ENCODE measurements at places on chromosomes 1 and 21.

DNA sequence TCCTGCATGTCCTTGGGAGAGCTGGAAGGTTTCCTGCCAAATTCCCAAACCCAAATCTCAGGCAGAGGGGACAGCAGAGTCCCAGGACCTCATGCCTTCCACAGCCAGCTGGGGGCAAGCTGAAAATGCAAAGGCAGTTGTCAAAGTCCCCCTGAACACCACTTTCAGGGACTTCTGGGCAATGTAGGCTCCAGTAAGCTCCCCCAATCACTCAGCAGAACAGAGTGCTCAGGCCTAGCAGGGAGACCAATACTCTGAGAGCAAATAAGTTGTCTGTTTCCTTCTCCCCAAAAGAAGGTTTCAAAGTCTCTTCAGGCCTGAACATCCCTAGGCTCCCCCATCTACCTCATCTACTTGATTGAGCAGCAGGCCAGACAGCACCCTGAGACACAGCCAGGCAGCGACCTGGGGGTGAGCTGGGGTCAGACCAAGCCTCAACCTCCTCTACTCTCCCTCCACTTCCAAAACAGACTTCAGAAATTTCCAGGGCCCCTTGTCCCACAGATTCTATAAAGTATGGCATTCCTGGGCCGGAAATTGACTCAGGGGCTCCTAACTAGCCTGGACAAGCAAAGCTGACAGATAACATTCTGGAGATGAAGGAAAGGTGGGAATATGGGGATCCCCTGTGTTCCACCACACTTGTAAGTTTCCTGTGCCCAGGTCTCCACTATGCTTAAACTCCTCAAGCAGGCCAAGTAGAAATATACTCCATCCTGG is 1.9 kb downstream of the SLC9A1 start:
- no peak for DNase-seq

DNA sequence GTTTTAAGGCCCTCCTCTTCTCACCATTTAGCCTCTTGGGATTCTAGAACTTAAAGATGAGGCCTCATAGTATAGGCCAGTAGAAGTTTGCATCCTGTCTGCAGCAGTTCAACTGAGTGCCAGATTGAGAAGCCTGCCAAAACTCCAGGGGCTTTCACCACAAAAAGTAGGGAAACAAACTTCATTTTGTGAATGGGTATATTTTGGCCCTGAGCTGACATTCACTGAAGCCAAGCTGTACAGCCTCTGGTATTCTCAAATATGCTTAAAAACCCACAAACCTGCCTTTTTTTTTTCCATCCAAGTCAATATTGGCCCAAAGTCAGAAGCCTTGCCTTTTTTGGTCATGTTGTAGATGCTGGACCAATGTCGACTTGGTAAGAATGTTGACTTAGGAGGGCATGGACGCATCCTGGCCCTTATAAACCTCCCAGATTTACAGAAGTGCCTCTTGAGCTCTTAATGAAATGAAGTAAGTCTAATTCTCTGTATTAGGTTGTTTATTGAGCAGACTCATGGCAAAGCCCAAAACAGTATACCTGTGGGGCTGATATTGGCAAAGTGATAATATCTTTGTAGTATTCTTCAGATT is 337.5 kb downstream of the CHRM3 start:
- no peak for DNase-seq

DNA sequence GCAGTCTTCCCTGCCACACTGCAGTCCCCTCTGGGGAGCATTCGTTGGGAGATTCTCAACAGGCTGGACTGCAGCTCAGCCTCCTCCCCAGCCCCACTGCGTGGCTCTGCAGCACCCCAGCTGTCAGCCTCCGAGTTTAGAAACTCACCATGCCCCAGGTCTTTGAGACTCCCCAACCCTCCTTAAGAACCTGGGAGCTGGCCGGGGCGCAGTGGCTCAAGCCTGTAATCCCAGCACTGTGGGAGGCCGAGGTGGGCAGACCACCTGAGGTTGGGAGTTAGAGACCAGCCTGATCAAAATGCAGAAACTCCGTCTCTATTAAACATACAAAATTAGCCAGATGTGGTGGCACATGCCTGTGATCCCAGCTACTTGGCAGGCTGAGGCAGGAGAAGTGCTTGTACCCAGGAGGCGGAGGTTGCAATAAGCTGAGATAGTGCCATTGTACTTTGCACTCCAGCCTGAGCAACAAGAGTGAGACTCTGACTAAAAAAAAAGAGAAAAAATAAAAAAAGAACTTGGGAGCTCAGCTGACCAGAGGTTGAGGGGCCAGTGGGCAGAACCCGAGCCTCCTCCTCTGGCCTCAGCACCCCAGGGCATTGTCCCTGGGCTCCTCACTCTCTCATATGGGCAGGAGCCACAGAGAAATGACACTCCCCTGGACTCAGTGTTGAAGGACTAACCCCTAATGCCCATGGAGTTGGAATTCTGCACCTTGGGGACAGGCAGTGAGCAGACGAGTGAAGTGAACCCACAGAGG is 5.6 kb downstream of the OLIG2 start:
- no peak for DNase-seq

GRCh38 chr21:45047257-45047656 is 27.1 kb upstream of the ADARB1 start:
- no peak for DNase-seq

- no peak for DNase-seq
Observed at GRCh38 chr1:225572422-225572821, 80.5 kb downstream of the ENAH start.

- DNase-seq, result no peak
Observed at GRCh38 chr1:37041483-37041882, 7.2 kb upstream of the GRIK3 start.

DNA sequence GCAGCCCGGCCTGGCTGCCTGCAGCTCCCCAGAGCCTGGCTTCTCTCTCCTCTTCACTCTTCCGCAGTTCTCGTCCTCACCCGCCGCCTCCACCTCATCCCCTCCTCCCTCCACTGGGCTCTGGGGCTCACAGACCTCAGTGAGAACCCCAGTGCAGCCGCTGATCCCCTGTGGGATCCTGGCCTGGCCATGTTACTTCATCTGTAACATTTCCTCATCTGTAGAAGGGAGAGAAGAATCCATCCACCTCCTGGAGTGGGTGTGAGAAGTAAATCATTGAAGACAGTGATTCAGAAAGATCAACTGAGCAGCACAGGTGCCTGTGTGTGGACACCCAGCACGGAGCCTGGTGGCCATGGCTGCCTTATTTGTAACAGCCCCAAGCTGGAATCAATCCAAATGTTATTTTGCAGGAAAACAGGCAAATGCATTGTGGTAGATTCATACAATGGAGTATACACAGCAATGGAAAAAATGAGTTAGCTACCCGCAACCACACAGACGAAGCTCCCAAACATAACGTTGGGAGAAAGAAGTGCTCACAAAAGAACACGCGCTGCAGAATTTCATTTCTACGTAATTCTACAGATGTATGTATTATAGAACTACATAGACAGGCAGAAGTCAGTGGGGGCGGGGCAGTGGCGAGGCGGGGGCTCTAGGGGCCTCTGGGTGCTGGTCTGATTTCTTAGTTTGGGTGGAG is 8.7 kb downstream of the LAPTM5 start:
- no peak for DNase-seq

- DNase-seq, result no peak
Observed at GRCh38 chr1:171366085-171366484, 52.1 kb downstream of the FMO4 start.

GRCh38 chr1:67811781-67812180 is 21.5 kb downstream of the GNG12 start:
- no peak for DNase-seq

- DNase-seq, result no peak
Observed at GRCh38 chr1:119748040-119748439, 20.7 kb downstream of the HMGCS2 start.

DNA sequence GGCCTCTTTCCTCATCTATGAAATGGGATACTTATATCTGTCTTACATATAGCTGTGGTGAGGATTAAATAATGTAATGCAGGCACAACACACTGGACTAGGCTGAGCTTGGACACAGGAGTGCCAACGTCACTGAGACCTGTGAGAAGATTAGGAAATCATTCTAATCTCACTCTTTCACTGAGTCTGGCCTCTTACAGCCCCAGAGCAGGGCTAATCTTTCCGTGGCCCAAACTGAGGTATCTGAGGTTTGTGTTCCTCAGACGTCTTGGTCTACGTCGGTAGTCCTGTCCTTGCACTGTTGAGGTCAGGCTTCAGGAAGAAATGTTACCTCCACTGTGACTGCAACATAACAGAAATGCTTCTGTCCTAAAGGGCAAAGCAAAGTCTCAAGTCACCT is 22.6 kb upstream of the A3GALT2 start:
- DNase-seq, result no peak

- DNase-seq, result no peak
Observed at GRCh38 chr1:185215911-185216310, 58.9 kb downstream of the SWT1 start.

DNA sequence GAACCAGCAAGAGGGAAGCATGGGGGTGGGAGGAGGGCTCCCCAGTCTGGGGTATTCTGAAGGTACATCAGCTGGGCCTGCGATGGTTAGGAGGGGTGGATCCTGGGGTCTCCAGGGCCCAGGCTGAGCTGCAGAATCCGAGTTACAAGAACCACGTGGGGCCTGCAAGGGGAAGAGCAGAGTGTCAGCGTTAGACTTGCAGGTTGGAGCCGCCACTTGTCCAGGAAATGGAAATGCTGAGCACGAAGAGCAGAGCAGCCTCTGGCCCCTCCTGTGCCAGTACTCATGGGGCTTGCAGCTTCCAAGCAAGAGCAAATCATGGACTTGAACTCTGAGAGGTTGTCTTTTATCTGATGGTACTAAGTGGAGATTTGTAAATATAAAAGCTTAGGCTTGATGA is 47.5 kb upstream of the COL6A1 start:
- no peak for DNase-seq

DNA sequence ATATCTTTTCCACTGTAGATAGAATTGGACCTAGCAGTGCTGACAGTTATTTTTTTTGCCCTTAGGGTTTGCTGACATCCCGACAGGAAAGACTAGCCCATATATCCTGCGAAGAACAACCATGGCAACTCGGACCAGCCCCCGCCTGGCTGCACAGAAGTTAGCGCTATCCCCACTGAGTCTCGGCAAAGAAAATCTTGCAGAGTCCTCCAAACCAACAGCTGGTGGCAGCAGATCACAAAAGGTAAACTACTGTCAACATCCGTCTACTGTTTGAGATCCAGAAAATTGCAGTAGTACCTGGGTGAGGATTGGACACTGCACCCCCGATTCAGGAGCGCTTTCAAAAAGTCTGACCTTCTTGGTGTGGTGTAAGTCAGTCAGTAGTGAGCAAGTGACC is 55.8 kb downstream of the CENPF start:
- DNase-seq, result no peak

DNA sequence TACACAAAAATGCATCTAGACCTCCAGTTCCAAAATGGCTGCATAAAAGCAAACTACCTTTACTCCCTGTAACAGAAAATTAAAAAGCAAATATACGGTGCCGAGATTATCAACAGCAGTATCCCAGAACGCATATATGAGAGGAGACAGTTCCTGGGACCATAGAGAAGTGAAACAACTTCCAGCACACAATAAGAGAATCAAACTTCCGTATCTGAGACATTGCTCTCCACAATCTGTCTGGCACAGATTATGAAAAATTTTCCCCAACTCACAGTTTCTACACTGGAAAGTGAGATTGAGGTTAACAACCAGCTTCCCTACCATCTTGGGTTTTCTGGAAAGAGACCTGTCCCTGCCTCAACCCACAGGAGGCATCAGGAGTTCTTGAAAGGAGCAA is 47.2 kb upstream of the ST6GALNAC3 start:
- no peak for DNase-seq

DNA sequence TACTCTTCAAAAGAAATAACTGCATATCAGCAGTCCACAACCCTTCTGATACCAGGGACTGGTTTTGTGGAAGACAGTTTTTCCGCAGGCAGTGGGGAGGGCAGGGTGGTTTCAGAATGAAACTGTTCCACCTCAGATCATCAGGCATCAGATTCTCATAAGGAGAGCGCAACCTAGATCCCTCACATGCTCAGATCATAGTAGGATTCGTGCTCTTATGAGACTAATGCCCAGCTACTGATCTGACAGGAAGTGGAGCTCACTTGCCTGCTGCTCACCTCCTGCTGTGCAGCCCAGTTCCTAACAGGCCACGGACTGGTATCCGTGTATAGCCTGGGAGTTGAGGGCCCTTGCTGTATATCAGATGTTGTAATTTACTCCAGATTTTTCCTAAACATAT is 11.5 kb downstream of the RO60 start:
- no peak for DNase-seq

- no peak for DNase-seq
Observed at GRCh38 chr1:154502744-154503115, 518 bp upstream of the SHE start.

DNA sequence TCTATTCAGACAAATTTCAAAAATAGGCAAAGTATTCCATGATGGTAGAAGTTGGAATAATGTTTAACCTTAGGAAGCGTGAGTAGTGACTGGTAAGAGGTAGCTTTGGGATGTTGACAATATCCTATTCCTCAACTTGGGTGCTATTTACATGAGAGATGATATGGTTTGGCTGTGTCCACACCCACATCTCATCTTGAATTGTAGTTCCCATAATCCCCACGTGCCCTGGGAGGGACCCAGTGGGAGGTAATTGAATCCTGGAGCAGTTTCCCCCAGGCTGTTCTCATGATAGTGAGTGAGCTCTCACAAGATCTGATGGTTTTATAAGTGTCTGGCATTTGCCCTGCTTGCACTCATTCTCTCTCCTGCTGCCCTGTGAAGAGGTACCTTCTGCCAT is 67.3 kb downstream of the PLPPR4 start:
- DNase-seq, result no peak

DNA sequence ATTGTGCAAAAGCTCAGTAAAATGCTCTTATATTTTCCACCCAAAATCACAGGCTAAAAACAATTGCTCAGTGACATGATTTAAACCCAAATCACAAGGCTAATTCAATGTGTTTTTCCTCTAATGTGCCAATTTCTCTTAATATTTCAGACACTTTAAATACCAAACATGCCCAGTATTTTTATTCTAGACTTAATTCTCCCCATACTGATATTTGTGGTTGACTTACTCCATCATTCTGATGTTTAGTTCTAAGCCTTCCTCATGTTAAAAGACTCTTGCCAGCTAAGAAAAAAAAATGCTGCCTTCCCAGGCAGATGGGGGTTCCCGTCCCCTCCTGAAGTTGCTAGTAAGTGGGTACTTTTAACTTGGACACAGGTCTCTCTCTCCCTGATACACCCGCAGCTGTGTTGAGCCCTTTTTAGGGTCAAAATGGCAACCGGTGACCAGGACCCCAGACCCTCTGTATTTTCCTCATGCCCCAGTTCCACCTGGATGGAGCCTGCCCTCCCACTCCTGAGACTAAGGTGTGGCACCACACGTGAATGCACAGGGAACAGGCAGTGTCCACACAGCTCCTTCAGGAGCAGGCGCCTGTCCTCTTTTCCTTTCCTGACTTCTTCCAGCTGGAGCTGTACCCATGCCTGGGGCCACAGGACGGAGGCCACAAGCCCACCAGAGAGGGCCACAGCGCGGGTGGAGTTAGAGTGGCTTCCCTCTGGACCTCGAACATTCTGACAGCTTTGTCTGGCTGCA is 118.9 kb downstream of the RIPK4 start:
- DNase-seq, result no peak

- DNase-seq, result no peak
Observed at GRCh38 chr1:30417701-30418046, 305.7 kb downstream of the MATN1 start.
